Right renal pelvis (tissue), 4 donors: ENCODE measurements at places on chromosomes 2 and 18. TPM values are rescaled to one million over a fixed set of nuclear protein-coding genes. Genes with fewer than 3 reads are reported as not detected.

KCNIP3 gene
- polyA plus RNA-seq = 16.8 TPM

DNA sequence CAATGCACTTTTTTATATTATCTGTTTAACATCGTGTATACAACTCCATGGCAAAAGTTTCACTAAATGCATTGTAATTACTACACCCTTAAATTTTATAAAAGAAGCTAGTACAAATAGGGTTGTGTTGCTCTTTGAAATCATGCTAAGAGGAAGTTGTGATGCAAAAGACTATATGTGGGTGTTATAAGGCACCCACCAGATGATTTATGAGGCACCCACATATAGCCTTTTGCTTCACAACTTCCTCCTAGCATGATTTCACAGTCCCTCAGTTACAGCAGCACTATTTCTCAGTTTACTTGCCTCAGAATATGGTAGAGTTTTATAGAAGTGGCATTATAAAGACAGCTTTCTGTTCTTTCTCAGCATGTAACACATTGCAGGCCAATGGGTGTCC, 277.3 kb upstream of the DOK6 start:
- DNase-seq = no peak

DNA sequence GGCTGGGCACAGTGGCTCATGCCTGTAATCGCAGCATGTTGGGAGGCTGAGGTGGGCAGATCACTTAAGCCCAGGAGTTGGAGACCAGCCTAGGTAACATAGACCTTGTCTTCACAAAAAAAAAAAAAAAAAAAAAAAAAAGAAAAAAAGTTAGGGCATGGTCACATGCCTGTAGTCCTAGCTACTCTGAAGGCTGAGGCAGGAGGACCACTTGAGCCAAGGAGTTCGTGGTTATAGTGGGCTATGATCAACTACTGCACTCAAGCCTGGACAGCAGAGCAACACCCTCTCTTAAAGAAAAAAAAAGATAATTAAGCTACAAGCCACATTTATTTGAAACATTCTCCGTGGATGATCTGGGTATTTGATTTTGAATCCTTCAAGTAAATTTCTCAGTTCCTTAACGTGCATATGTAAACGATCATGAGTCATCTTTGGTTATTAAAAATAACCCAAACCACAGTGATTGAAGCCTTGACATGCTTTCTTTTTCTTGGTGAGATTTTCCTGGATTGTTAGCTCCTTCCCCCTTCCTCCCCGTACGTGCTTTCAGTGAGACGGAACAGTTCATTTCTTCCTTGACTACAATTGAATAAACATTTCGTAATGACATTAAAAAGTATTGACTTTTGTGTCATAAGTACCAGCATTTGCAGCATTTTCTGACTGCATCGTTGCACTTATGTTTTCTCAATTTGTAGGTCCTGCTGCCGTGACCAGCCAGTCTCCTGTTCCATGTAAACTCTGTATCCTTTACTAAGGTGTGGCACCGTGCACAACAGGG, 20.3 kb downstream of the RMC1 start:
- DNase-seq = no peak

DNA sequence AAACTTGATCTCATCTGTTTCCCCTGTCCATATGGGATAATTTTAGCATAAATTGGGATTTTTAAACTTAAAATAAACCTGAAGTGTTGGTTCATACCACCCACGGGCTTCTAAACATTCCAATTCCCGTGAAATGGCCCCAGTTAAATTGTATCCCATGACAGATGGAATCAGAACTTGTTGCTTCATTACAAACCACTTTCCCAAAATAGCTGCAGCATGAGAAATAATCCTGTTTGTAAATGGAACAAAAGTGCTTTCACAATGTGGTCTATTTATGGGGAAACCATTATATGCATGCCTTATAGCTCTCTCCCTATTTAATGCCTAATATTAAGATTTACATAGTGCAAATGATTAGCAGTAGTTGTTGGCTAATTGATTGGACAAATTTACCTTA, 15.9 kb downstream of the SCG2 start:
- DNase-seq = no peak

GRCh38 chr2:216724190-216724589, 28.8 kb upstream of the IGFBP5 start:
- no peak for DNase-seq

LBX2 gene
- 2.9 TPM for polyA plus RNA-seq

DNA sequence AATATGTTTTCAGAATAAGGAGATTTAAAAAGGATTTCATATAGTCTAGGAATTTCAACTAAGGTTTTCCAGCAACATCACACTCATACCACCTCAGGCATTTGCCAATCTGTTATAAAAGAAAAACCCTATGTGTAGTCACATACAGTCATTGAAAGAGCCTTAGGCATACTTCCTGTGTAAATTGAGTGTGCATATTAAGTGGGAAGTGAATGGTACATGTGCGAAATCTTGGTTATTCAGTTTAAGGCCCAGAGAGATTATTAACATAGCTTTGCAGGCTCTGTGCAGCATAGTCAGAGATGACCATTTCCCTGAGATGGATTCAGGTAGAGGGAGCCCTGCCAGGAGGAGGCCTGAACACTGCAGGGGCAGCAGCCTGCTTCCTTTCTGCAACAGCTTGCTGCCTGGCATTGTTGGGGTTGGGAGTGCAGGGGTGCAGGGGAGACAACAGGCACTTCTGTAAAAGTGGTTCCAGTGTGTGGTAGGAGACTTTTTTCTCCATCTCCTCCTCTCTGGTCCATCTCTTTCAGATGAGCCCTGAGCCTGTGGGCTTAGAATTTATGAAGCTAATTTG, 100.1 kb upstream of the OSR1 start:
- DNase-seq = no peak

ADD2 gene
- 5.1 TPM for polyA plus RNA-seq

DNA sequence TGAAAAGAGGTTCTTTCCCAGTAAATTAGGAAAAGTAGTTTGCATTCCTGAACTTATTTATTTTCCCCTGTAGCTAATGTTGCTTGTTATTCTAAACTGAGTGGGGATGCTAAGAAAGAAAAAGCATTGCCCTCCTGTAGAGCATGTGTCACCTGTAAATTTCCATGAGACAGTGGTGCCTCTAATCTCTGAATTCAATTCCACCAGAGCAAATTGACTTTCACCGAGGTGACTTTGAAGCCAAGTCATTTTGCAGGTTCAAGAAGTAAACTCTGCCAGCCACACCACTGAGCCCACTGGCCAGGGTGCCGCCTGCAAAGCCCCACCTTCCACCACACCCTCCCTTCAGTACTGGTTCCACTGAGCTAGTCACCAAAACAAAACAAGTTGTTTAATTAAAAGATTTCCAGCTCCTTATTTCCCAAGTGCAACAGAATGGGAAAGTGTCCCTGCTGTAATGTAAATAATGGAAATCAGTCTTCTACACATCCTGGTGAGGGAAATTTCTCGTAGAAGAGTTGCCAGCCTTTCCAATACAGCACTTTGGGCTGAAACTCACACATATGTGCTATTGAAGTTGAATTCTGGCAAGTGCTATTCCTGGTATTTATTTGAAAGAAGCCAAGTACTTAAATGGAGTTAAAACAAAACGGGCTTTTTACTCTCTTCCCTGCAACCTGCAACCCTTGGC, 254.8 kb downstream of the RNF152 start:
- no peak for DNase-seq

CRYGC gene
- not detected for polyA plus RNA-seq

DNA sequence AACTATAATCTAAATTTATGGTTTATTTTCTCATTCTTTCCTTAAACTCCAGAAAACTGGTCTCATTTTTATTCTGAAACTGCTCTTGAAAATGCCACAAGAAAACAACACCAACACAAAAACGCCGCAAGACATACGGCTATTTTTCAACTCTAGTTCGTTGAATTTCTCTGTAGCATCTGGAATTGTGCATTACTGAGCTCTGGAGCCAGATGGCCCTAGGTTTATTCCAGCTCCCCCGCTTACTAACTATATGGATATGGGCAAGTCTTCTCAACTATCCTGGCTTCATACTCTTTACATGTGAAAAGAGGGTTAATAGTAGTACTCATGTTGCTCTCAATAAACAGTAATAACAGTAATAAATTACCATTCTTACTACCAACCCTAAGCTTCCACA, 19.9 kb downstream of the FAM98A start:
- no peak for DNase-seq

DNA sequence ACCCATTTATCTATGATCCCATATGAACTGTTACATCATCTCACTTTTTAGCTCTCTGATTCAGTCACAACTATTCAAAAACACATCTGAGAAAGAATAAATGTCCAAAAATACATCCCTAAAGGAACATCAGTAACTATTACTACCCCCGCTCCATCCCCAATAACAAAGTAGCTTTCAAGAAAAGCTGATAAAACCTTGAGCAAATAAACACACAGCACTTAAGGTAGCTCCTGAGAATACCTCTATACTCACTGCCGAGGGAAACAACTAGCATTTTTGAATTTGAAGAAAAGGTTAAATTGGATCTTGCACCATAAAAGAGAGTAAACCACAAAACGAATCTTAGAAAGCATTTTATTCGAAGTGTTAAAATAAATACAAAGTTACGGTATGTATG, 63.4 kb downstream of the PMAIP1 start:
- DNase-seq = no peak

RAD51AP2 gene
- polyA plus RNA-seq = 0.18 TPM

GRCh38 chr2:209368914-209369313, 54.9 kb upstream of the MAP2 start:
- peak; percentile 38 for DNase-seq

DNA sequence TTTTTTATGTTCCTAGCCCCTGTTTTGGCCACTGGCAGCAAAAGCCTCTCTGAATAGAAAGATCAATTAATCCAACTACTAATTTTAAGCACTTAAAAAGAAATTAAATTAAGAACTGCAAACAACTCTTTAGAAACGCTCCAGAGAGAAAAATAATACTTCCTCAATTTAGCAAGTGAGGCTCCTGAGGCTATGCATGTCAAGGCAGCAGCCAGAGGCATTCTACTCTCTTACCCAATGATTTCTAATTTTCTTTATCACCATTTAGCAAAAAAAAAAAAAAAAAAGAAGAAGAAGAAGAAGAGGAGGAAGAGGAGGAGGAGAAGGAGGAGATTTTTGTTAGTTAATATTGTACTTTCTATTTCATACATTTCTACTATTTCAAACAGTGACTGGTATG, 68.5 kb downstream of the TMEM237 start:
- DNase-seq = no peak

DNA sequence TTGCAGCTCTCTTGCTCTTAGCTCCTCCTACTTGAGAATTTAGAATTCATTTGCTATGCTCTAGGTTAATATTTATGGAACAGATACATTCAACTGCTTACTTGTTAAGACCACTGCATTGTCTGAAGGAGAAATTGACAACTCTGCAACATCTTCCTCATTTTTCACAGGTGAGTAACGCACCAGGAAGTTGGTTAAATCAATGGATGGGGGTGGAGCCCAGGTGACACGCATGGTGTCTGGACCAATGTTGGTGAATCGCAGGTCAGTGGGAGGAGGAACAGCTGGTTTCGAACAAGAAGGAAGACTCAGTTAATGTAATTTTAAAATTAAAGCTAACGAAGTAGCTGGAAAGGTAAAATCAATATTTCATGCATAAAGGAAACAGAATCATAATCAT, 44.3 kb downstream of the FN1 start:
- DNase-seq = no peak

SPAST gene
- polyA plus RNA-seq = 33.3 TPM

DNA sequence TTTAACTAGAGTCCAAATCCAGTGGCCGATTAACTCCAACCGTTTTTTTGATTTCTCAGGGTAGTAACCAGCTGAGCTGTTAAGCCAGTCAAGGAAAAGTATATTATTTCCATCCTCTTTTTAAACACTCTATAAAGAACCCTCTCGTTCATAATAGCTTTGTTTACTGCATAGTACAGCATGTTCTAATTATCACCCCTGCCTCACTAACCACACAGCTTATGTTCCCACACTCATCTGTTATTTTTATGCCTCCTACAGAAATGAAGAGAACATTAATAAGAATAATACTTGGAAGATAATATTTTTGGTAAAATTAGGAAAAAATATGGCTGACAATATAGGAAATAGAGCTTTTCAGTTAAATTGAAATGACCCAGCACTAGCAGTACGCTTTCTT, 2132.8 kb upstream of the CELF4 start:
- no peak for DNase-seq

- DNase-seq = no peak
Observed at GRCh38 chr18:33578518-33579348, 714 bp downstream of the ASXL3 start.

GRCh38 chr2:85303780-85304531, 23.8 kb downstream of the TGOLN2 start:
- DNase-seq = no peak

KCNE4 gene
- 18.3 TPM for polyA plus RNA-seq

DNA sequence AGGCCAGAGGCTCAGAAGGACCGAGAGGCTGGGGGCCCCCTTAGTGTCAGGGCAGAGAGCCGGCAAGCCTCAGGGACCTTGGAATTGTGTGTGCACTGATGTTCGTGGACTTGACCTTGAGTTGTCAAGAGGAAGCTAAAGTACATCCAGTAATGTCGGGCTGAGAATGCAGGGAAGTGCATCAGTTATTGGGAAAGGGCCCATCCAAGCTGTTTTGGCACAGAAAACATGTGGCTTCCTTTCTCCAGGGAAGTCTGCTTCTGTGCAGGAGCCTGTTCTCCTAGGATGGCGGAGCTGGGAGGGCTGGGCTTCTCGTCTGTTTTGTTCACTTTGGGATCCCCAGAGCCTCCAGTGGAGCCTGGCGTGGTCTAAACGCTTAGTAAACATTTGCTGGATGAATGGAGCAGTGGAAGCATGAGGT, 23.7 kb downstream of the ATOH8 start:
- DNase-seq = no peak

FZD7 gene
- polyA plus RNA-seq = 89.1 TPM

ALK gene
- polyA plus RNA-seq = 0.50 TPM

UGT1A4 gene
- polyA plus RNA-seq = not detected

KIF5C gene
- polyA plus RNA-seq = 7.8 TPM

SLC20A1 gene
- 40.9 TPM for polyA plus RNA-seq

DNA sequence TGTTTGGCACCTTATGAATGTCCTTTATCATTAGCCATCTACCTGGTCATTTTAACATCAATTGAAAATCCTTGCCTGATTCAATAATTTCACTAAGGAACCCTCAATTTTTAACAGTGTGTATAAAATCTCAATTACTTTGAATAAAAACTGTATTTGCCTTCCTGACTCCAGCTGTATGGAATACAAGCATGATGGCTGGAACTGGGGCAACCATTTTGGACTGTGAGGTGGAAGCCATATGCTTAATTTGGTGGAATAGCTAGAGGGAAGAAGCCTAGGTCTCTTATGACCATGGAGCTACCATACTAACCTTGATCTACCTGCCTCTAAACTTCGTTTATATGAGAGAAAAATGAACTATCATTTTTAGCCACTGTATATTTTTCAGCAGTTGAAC, 12.5 kb upstream of the RTN4 start:
- no peak for DNase-seq

DSC3 gene
- polyA plus RNA-seq = 3.0 TPM

GFPT1 gene
- polyA plus RNA-seq = 47.3 TPM

DNA sequence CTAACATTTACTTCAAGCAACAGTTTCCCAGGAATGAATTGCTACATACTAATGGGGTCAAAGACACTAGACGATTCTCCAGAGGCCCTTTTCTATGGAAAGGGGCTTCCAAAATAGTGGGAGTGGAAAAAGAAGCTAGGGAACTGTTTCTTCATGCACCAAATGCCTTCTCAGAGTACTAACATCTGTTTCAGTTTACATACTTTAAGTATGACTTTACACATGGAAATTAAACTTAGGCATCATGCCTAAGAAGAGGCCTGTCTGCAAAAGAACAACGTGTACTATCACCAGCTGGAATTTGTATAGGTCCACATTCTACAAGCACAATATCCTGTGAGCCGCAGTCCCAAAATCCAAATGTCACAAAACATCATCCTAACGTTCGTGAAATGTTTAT, 29.4 kb upstream of the WDR75 start:
- peak; percentile 49 for DNase-seq

MARCHF7 gene
- 170 TPM for polyA plus RNA-seq
